ENCODE measurements at places on chromosomes 4 and X. TPM values are rescaled to one million over a fixed set of nuclear protein-coding genes. Genes with fewer than 3 reads are reported as not detected.

The LINC00632 gene
- total RNA-seq: not detected

The PDGFRA gene
- total RNA-seq: not detected

The SERPINA7 gene
- not detected for total RNA-seq

The GAGE12F gene
- total RNA-seq: not detected

The CDK16 gene
- 48.7 TPM for total RNA-seq

The TMEM150C gene
- not detected for total RNA-seq
